T47D (cell line): ENCODE measurements at places on chromosomes 7 and 10.

DNA sequence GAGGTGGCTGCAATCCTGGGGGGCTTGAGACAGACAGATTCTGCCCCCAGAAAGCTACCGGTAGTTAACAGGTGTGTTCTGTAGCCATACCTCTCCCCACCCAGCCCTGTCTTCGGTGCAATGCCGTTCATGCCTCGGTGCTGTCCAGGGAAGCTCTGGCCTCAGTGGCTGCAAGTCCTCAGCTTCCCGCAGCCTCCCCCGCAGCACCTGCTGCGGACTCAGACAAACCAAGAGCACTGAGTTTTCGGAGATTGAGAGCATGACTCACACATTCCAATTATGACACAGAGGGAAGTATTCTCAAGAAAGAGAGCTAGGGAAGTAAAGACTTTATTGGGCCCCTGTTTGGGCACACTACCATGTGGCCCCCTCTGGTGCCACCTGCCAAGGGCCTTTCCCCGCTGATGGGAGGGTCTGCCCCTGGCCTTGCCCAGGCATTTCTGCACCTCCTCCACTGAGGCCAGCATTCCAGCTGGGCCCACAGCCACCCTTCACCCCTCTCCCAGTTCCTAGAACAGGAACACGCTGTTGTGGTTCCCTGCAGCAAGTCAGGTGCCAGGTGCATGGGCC lies 30.2 kb upstream of the EZH2 start:
- DNase-seq, result no peak

DNA sequence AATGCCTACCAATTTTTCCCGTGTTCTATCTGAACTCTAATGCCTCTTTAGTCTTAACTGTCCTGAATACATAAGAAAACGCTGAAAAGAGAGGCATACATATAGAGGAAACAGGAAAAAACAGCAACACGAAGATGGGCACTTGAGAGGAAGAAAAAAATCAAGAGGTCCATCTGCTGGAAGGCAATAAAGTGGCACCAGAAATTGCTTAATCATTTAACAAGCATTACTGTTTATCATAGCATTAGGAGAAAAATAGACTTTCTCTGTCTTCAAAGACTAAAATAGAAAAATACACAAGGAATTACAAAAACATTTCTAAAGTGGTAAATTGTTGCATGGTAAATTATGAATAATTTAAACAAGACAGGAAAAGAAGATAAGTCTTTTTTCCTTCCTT lies 35.0 kb downstream of the NSUN6 start:
- no peak for DNase-seq

DNA sequence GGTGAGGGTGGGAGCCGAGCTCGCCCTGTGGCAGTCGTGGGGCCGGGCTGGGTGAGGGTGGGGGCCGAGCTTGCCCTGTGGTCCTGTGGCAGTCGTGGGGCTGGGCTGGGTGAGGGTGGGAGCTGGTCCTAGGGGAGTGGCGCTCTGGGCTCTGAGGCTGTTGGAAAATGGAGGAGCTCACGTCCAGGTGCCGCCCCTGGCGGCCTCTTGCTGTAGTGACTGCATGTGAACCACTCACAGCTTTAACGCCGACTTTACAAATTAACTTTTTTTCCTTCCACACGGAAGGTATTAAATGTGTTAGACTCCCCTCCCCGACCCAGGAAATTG lies 312.6 kb downstream of the WDR37 start:
- peak; percentile 76 for DNase-seq

DNA sequence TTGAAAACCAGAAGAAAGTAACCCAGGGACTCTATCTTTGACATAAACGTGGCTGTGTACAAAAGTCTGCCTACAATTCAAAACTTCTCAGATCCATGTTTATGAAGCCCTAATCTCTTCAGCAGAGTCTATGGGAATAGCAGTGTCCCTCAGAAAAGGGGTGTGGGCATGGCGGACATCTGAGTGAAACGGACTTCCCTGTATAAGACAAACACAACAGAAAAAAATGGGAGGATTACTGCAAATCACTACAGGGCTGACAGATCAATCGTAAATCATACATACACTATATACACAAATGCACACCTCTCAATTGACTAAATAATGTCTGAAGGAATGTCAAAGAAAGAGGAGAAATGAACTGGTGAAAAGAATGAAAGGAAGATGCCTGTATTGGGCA lies 114.0 kb downstream of the ATE1 start:
- DNase-seq, result no peak

DNA sequence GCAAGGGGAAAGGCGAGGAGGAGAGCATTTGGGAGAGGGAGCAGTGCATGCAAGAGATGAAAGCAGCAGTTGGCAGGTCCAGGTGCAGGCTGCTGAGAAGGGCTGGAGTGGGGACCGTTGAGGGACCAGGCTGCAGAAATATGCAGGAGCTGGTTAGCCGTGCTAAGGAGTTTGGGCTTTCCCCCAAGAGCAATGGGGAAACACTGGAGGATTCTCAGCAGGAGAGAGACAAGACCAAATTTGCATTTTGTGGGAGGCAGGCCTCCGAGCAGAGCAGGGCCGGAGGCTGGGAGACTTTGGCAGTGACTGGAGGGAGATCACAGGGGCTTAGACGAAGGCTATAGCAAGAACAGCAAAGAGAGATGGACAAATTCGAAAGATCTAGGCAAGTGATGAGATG lies 11.8 kb downstream of the BTBD16 start:
- DNase-seq, result no peak

- no peak for DNase-seq
Measured at GRCh38 chr7:1761097-1761496, 91.0 kb downstream of the ELFN1 start.

DNA sequence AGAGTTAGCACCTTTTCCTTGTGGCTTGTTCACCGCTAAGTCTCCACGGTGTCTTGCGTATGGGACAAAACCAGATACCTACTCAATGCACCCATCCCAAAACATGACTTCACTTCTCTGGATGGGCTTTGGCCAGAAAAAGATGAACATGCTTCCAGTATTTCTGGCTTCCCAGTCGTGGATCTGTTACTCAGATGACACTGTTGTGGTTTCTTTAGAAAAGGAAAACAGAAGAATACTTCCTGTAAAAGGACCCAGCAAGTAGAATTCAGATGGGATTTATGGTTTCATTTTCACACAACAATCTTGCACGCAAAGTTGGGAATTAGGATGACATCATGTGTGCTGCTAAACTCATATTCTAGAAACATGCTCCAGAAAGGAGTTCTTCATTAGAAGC lies 216.7 kb downstream of the ADAM12 start:
- DNase-seq, result no peak

DNA sequence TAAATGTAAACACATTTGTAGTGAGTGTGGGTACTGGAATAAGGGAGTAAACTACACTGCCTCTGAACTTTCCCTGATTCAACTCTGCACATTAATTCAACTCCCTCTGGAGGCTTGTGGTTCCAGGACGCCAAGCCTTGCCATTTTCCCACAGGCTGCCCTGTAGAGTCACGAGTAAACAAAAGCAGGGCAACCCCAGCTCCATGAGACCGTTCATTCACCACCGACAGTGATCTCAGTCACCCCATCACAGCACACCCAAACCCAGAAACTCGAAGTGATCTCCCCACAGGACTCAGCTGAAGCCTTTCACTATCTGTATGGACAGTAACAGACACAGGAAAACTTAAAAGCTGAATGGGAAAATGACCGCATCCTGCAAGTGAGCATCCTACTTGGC lies 218.8 kb upstream of the FRMD4A start:
- DNase-seq, result no peak

- DNase-seq, result no peak
Measured at GRCh38 chr7:85392326-85392725, 205.5 kb upstream of the SEMA3D start.

- DNase-seq, result no peak
Measured at GRCh38 chr10:15241306-15241705, 72.8 kb upstream of the NMT2 start.

- DNase-seq, result no peak
Measured at GRCh38 chr7:2198206-2198605, 34.5 kb downstream of the MAD1L1 start.

DNA sequence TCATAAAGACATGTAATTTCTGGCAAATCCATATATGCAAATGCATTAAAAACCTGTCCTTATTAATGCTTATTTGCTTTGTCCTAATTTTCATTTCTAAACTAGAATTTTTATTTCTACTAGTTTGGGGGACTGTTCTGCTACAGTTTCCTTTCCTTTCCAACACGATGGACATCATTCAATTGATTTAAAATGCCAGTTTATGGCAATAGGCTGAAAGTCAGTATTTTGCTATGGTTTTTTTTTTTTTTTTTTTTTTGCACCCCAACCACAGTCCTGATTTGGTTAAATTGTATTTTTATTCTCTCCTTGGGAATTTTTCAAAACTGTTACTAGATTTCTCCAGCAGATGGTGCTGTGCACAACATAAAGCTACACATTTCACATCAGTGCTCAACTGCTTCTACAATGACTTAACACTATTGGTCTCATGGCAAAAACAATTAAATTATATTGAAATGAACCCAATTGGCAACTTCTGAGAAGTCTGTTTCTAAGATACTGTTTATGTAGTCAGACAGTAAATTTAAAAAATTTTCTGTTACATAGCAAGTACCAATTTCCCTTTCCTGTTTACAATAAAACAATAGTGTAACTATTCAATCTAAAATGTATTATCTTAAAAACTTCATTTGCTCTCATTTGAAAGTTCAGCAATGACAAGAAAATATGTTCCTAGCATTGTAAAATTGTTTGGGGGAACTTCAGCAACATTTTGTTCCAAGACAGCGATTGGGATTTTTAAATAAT lies 193.8 kb upstream of the CCDC6 start:
- peak; percentile 19 for DNase-seq

GRCh38 chr10:81603106-81603620 lies 271.8 kb upstream of the NRG3 start:
- no peak for DNase-seq

DNA sequence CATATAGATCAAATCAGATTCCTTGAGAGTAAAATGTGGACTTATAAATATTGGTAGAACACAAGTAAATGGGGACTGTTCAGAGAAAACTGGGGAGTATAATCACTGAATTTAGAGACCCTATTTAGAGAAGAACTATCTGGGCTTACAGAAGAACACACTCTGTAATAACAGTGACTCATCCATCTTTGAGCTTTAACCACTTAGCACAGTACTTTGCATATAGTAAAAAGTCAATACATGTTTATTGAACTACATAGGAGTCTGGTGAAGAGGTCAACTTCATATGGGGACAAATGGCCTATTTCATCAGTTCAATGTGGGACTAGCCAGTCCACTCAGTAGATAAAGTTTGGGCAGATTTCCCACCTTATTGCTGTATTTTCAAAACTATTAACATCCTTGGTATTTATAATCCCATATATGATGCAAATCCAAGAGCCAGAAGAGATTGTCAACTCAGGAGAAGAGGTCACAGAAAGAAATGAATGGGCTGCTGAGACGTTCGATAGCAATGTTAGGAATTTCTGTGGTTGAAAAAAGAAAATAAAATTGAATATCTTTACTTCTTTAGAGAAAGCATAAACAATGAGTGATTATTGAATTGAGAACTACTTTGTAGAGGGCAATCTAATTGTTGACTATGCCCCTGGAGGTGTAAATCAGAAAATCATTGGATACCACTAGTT lies 119.3 kb upstream of the CACNA2D1 start:
- DNase-seq, result no peak

DNA sequence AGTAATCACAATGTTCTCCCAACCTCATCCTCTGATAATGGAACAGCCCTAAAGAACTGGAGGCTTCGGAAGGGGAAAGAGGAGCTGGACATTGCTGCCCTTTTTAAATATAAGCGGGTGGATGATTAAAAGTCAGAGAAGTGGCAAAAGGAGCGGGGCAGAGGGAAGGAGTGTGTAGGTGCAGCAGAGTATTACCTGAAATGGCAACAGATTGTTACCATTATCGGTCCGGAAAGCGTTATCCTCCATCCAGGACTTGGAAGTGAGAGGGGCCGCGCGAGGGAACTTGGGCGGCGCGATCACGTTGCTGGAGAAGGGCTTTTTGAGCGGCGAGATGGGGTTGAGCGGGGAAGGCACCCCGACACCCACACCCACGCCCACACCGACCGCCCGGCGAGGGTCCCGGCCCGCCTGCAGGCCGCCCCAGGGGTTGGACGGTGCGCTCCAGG lies 51.7 kb downstream of the CPEB3 start:
- peak; percentile 8 for DNase-seq

DNA sequence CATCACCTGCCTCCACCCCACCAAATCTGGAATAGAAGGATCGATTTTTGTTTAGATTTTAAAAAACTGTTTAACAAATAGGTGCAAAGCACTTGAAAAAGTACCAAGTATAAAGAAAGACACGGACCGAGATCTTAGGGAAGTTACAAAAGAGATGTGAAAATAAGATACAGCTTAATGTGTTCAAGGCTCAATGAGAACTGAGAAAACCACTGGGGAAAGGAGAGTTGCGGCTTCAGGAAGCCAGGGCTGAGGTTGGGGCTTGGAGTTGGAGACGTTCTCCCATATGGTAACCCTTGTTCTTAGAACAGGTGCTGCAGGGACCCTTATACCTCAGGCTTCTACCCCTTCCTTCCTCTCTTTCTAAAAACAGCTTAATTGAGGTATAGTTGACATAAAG lies 140.2 kb downstream of the FANK1 start:
- DNase-seq, result no peak

DNA sequence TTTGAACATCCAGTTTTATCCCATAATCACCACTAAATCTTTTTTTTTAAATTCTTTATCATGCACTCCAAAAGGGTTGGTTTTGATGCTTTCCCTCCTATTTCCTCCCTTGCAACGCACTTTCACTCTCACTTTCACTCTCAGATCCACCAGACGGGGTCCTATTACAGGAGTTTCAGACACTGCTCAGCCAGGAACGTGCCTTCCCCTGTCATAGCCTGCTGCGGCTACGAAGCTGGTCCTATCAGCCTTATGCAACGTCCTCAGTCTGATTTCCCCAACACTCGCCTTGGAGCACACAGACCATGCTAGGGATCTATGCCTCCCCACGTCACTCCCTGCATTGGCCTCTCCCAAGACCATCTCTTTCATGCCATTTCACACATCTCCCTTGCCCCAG lies 23.4 kb downstream of the ZPBP start:
- DNase-seq, result no peak

DNA sequence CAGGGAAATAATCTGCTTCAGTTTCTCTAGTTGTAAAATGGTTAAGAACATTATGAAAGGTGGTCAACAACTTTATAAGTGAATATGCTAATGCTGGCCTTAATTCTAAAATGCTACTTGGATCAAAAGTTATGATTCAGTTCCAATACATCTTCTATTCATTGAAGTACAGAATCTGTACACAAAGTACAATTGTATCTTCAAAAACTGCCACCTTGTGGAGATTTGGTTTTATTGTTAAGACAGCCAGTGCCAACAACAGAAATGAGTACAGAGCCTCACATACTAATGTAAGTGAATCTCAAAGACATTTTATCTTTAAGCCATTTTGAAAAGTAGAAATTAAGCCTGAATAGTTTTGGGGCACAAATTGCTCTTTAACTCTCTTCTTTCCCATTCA lies 194.0 kb downstream of the CFTR start:
- no peak for DNase-seq

GRCh38 chr10:60086862-60087261 lies 180.5 kb upstream of the CCDC6 start:
- no peak for DNase-seq
